SK-N-SH (cell line): ENCODE measurements at places on chromosomes 13 and 19.

GRCh38 chr19:45099467-45100191 lies 6.7 kb downstream of the PPP1R37 start:
- DNase-seq, result no peak

GRCh38 chr13:51125495-51126226 lies 14.6 kb upstream of the C13orf42 start:
- DNase-seq, result peak; percentile 73

- no peak for DNase-seq
Measured at GRCh38 chr13:80037505-80037888, 303.4 kb downstream of the SPRY2 start.

- DNase-seq, result no peak
Measured at GRCh38 chr19:46376241-46377153, 29.6 kb downstream of the PPP5C start.

GRCh38 chr13:77719128-77719527 lies 21.6 kb downstream of the SLAIN1 start:
- DNase-seq, result no peak

DNA sequence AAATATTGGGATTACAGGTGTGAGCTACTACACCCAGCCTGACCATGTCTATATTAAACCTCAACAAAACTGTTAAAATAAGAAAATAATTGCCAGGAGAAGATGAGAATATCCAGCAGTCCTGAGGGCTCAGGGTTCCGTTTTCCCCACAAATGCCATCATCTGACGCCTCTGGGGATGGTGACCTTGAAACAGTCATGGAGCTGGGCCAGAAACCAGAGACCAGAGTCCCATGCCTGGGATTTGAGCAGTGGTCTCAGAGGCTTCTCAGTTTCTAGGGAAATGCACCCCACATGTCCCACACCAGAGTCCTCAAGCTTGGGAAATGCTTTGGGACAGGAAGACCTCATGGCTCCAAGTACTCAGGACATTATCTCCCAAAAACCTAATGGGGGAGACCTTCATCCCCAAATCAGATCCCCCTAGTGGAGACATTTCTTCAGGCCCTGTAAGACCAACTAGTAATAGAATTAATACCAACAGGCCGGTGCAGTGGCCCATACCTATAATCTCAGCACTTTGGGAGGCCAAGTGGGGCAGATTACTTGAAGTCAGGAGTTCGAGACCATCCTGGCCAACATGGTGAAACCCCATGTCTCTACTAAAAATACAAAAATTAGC lies 2.9 kb upstream of the MAP1S start:
- DNase-seq, result no peak

DNA sequence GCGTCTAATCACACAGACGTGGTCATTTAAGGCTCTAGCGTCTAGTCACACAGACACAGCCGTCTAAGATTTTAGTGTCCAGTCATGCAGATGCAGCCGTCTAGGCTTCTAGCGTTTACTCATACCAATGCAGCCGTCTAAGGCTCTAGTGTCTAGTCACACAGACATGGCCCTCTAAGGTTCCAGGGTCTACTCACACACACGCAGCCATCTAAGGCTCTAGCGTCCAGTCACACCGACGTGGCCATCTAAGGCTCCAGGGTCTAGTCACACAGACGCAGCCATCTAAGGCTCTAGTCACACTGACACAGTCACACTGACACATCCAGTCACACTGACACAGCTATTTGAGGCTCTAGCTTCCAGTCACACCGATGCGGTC lies 55.7 kb downstream of the KLF2 start:
- DNase-seq, result no peak

DNA sequence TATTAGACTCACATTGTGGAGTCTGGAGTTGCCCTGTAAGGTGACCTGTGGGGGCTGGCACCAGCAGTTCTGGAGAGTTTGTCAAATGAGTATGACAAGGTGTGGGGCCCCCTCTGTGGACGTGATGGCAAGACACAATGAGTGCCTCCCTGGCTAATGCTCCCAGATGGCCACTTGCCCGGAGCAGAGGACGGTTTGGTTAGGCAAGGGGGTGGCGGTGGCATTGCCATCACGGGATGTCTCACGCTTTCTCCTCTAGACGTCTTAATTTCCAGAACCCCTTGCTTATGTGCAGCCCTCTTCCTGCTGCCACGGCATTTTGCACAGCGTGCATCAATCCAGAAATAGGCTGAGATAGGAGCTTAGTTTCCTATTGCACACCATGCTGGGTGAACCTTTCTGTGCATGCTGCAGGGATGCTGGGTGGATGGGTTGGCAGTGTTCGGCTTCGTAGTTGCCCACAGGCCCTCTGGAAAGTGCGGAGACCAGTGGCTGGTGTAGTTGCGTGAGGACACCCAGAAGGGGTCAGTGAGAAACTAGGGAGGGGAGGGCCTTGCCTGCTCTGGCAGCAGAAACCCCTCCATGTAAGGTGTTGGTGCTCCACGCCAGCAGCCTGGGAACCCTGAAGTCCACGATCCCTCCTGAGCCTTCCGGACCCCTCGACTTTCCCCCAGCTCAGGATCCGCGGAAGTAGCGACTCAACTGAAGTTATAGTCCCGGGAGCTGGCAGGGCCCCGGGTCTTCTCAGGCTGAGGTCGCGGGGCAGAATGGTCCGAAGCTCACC lies 18.1 kb upstream of the LRP3 start:
- peak; percentile 75 for DNase-seq

DNA sequence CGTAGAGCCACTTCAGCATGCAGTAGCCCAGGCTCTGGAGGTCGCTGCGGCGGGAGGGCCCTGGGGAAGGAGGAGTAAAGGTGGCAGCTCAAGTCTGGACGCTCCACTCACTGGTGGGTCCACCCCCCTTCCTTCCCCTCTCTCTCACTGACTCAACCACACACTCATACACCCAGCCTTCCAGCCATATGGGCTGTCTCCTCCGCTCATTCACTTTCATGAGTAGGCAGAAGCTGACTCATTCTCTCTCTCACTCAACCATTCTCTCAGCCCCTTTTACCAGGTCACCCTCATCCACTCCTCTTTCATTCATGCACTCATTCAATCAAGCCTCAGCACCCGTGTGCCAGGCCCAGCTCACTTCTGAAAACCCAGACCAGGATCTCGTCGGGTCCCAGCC lies 27.5 kb upstream of the SIGLEC11 start:
- no peak for DNase-seq

DNA sequence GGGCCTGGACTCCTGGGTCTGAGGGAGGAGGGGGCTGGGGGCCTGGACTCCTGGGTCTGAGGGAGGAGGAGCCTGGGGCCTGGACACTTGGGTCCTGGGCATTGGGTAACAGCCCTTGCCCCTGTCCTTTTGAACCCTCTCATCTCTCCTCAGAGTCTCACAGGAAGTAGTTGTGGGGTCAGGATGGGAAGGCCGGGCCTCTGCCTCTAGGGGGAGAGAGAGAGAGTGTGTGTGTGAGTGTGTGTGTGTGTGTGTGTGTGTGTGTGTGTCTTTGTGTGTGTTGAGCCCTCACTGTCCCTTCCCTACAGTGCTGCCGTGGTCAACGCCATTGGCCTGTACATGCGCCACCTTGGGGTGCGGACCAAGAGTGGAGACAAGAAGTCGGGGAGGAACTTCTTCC lies 10.9 kb downstream of the ARHGEF1 start:
- DNase-seq, result no peak

GRCh38 chr13:46086421-46086922 lies 18.4 kb downstream of the CPB2 start:
- DNase-seq, result no peak

- DNase-seq, result no peak
Measured at GRCh38 chr13:98429977-98430736, 146.8 kb downstream of the STK24 start.
